Temporal lobe (tissue), 4 donors: ENCODE measurements at places on chromosomes 7 and 10. TPM values are rescaled to one million over a fixed set of nuclear protein-coding genes. Genes with fewer than 3 reads are reported as not detected.

The PDIA4 gene
- 32.5 TPM for total RNA-seq

The UNCX gene
- not detected for total RNA-seq

The RASA4B gene
- 7.1 TPM for total RNA-seq

The GHRHR gene
- 2.2 TPM for total RNA-seq

The RET gene
- total RNA-seq, result 2.2 TPM
